Activated CD4-positive, alpha-beta T cell treated with anti-CD3 and anti-CD28 coated beads, Interleukin-2, amount 10 ng/mL, durations not matched to agents 7 days and 5 days (primary cell): ENCODE measurements at places on chromosomes 1 and 21. TPM values are rescaled to one million over a fixed set of nuclear protein-coding genes. Genes with fewer than 3 reads are reported as not detected.

DNA sequence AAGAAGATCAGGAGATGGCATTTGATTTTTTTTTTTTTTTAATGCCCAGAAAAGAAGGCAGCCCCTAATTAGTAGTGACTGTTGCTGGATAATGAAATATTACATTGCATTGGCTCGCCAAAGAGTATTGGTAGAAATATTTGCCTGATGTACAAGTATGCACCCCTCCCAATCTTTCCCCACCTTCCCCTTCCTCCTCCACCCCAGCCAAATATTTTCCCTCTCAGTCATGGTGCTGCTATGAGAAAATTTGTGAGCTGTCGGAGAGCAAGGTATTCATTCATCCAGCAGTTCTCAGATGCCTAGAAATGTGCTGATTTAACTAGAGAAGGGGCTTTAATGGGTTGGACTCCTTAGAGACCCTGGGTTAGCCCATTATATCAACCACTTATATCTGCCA lies 50.5 kb upstream of the IKBKE start:
- no peaks in the 10 kb centered on the region for H3K27me3 ChIP-seq
- H3K4me3 ChIP-seq: no peak overlapping the region
- H3K27ac ChIP-seq: no peak overlapping the region
- no peak for DNase-seq
- H3K36me3 ChIP-seq: peaks cover 34% of the 10 kb centered on the region
- peaks cover 2% of the 10 kb centered on the region for H3K4me1 ChIP-seq

The TRNAU1AP gene
- 70.6 TPM for total RNA-seq

- no peak overlapping the region for H3K27ac ChIP-seq
- H3K36me3 ChIP-seq: no peaks in the 10 kb centered on the region
- no peak overlapping the region for H3K4me3 ChIP-seq
- no peak for DNase-seq
These were observed 101.7 kb downstream of the PHTF1 start for GRCh38 chr1:113657556-113658063.

GRCh38 chr1:175317309-175317708 lies 124.7 kb upstream of the KIAA0040 start:
- no peak overlapping the region for H3K4me3 ChIP-seq
- peak; percentile 42 for DNase-seq
- peaks cover 10% of the 10 kb centered on the region for H3K4me1 ChIP-seq
- H3K36me3 ChIP-seq: no peaks in the 10 kb centered on the region

The CTTNBP2NL gene
- 1.2 TPM for total RNA-seq

DNA sequence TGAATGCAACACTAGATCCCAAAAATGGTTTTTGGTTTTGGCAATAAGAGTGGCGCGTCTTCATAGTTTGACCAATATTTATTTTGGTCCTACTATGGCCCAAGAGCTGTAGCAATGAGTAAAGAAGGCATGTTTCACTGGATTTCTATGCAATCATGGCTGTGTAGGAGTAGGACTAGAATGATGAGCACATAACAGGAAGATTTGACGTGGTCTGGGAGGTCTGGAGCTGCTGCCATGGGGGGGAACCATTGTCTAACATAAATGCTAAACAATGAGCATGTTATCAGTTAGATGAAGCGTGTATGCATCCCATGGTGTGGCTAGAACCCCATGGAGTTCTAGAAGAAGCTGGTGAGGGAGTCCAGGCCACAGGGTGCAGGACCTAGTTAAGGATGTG lies 38.3 kb downstream of the OLIG1 start:
- H3K27me3 ChIP-seq: peaks cover 66% of the 10 kb centered on the region
- no peak for DNase-seq
- H3K36me3 ChIP-seq: no peaks in the 10 kb centered on the region
- H3K4me3 ChIP-seq: no peak overlapping the region
- H3K4me1 ChIP-seq: peaks cover 12% of the 10 kb centered on the region
- H3K27ac ChIP-seq: no peak overlapping the region

- no peaks in the 10 kb centered on the region for H3K4me1 ChIP-seq
- no peak for DNase-seq
- no peak overlapping the region for H3K4me3 ChIP-seq
- H3K27me3 ChIP-seq: no peaks in the 10 kb centered on the region
- H3K36me3 ChIP-seq: no peaks in the 10 kb centered on the region
These were observed 1.9 kb upstream of the GPR52 start for GRCh38 chr1:174445817-174446216.

The RGS16 gene
- total RNA-seq: 2.0 TPM

DNA sequence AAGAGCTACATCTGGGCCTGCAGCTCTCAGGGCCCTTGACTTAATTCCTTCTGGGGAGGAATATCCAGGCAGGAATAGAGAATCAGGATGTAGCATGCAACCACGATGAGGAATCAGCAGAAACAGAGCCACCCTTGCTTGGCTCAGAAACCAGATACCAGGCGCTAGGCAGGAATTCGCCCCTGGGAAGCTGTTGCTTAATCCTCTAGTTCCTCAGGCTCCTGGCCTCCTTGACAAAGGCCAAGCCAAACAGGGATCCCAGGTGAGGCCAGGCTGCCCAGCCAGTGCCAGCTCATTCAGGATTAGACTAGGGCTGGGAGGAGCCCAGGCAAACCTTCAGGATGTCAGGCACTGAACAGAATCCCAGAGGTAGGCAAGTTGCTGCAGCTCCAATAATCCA lies 48.2 kb upstream of the IRF2BP2 start:
- peaks cover 2% of the 10 kb centered on the region for H3K27me3 ChIP-seq
- no peaks in the 10 kb centered on the region for H3K36me3 ChIP-seq
- H3K27ac ChIP-seq: no peak overlapping the region
